MG63 (cell line): ENCODE measurements at places on chromosomes 13 and 19.

GRCh38 chr13:52405767-52406494, at the start of gene THSD1:
TSS of gene THSD1 (minus strand) at chr13:52406172. CDS start at chr13:52402600, 3,572 bp downstream.
- DNase-seq: peak; percentile 84

- no peak for DNase-seq
Measured at GRCh38 chr13:20513466-20513995, 12.1 kb downstream of the CRYL1 start.

DNA sequence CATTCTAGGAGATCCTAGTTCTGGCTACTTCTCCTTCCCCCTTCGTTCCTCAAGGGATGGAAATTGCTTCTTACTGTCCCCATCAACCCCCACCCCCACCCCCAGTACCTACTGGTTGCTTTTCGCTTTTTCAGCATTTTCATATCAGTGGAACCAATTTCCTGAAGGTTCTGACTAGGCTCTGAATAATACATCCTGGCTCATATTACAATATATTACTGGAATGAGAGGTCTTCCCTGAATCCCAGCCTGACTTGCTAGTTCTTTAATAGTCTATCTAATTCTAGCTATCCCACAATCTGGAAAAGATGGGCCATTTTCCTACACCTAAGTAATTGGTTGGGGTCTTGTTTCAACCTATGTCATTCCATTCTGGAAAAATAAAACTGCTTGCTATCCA, 207.4 kb downstream of the COG6 start:
- no peak for DNase-seq

DNA sequence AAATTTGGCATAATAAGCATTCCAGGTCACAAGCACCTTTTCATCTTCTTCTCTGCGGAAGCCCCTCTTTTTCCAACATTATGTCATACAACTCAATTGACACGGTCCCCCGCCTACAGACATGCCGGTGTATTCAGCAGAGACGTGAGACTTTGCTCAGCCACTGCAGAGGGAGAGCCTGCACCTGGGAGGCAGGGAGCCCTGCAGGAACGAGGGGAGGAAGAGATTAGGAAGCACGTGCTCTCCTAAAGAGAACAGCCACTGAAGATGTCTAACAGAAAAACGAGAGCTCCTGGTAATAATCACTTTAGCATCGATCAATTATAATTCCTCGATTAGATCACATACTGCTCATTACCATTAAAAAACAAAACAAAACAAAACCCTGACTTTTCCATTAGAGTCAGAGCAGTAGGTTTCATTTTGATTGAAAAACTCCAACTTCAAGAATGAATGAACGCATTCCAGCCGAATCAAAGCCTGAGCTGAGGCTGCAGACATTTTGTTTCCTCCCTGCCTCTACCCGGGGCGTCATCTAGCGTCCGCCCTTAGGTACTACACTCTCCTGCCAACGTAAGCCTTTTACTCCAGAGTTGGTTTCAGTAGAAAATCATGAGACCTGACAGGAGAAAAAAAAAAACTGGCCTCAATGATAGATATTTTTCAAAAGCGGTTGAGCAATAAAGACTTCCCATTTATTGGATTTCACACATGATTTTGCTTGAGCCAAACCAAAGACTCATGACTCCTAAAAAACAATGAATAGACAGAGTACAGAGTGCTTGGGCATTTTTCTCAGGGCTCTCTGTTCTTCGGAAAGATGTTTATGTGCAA, 194.5 kb downstream of the KATNAL1 start:
- DNase-seq: peak; percentile 61

DNA sequence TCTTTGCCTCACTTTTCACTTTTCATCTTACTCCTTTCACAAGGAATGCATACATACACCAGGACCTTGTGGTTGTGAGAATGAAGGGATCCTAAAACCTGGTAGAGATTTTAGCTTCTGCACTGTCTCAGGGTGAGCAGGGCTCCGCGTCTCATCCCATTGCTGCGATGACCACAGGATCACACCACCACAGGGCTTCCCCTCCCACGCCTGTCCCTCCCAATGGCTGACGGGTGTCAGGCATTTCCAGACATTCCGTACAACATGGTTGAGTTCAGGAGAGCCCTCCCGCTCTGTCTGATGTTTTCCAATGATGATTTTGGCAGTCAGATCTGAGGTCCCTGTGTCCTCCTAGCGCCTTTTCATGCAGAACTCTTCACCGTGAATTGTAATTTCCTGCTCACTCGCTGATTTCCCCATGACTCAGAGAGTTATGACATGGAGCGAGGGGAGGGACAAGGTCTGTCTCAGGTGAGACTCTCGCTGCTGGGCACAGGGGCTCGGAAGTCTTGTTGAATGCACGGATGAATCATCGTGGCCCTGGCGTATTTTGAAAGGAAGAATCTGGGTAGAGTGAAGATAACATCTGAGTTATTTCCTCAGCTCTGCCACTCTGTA, 102.8 kb downstream of the TEX29 start:
- no peak for DNase-seq

DNA sequence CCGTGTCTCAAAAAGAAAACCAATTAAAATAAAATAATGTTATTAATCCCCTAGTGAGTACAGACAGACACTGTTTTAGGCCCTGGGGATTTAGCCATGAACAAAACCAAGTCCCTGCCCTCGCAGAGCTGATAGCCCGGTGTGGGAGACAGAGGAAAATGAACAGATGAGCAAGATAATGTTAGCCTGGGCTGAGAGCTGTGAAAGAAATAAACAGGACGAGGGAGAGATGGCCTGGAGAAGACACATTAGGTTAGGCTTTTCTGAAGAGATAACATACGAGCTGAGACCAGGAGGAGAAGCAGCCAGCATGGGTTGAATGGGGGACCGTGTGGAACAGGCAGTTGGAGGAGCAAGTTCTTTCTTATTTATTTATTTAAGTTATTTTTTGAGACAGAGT, 9.0 kb downstream of the RELB start:
- DNase-seq: no peak

DNA sequence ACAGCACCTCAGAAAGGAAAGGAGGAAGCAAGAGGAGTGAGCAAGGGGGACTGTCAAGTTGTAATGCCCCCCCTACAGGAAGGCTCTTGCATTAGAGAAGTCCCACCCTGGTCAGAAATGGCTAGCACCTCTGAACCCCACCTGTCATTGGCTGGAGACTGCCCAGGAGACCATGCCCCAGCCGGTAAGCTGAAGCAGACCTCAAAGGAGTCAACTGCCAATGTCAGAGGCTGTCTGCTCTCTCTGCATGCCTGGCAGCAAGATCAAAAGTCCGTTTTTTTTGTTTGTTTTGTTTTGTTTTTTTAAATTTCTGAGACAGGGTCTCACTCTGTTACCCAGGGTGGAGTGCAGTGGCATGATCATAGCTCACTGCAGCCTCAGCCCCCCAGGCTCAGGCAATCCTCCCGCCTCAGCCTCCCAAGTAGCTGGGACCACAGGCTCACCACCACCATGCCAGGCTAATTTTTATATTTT, 8.1 kb upstream of the BCL3 start:
- peak; percentile 63 for DNase-seq

DNA sequence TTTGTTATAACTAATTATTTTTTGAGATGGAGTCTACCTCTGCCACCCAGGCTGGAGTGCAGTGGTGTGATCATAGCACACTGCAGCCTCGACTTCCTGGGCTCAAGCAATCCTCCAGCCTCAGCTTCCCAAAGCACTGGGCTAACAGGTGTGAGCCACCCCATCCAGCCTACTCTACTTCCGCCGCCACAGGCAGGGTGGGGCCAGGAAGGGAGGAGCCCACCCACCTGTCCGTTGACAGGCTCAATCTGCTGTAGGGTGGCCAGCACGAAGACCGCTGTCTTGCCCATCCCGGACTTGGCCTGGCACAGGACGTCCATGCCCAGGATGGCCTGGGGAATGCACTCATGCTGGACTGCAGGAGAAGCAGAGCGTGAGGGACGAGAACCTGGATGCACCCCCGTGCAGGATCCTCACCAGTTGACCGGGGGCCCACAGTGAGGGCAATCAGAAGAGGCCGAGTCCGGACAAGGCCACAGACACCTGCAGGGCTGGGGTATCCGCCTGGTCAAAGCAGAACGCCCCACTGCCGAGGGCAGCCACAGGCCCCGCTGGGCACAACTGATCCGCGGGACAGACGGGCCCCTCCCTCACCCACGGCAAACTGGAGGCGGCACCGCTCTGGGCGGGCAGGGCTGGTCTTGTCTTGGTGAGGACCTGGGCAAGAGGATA, 6.7 kb downstream of the DDX39A start:
- no peak for DNase-seq

- DNase-seq: no peak
Measured at GRCh38 chr13:106047859-106048258, 487.6 kb downstream of the EFNB2 start.

DNA sequence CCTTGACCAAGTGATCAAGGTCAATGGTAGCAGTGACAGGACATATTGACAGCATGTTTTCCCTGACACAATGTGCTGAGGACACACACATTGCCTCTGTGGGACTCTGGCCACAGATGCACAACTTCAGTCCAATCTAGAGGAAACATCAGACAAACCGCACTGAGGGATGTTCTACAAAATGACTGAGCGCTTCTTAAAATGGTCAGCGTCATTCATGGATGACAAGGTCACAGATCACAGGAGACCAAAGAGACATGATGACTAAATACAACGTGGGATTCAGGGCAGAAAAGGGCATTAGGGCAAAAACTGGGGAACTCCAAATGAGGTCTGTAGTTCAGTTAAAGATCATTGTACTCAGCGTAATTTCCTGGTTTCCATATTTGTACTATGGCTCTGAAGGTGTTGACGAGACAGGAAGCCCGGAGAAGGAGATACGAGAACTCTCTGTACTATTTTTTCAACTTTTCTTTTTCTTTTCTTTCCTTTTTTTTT, 20.6 kb downstream of the PBX4 start:
- DNase-seq: no peak

DNA sequence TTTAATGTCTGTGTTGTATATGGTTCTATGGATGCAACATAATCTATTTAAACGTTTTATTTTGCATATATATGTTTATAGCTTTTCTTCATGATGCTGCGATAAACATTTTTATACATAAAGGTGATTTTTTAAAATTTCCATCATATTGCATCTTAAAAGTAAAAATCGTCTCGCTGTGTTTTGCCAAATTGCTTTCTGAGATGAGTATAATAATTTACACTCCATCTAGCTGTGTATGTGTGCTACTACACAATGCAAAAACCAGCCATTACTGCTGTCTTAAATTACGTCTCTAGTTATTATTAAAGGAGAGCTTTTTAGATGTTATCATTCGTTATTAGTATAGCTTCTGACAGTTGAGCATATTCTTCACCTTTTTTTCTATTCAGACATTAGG, 37.2 kb downstream of the METTL21C start:
- DNase-seq: no peak

DNA sequence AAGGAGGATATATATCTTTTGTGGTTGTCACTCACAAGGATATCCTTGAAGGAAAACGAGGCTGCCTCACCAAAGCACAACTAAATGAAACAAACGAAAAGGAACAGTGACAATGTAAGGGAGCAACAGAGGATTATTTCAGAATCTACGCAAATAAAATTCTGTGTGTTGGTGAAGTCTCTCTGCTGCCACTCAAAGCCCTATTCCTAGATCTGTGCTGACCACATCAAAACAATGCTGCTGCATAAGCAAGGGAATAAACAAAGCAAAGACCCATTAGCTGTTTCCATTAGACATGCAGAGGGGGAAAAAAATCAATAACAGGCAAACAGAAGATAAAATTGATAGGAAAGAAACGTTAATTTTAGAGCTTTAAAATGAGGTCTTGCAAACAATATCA, 204.4 kb downstream of the MZT1 start:
- DNase-seq: no peak

DNA sequence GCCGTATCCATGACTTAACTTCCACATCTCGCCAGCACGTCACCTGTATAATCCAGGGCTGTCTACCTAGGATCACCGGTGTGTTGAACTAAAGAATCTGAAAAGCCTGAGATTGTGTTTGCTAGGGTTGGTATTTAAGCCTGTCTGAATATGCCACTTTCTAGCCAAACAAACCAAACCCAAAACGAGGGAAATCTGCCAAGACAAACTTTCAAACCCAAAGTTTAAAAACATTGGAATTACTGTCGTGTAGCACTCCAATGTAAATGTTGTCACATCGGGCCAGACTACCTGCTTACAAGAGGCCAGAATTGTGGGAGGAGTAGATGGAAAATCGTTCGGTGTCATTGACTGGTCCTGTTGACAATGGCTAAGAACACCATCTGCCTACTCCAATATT, 747.8 kb downstream of the EFNB2 start:
- no peak for DNase-seq

DNA sequence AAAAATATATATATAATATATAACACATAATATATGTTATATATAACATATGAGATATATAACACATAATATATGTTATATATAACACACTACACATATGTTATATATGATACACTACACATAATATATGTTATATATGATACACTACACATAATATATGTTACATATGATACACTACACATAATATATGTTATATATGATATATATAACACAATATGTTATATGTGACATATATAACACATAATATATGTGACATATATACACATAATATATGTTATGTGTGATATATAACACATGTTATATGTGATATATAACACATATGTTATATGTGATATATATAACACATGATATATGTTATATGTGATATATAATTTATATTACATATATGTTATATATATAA, 129.7 kb downstream of the CACNA1A start:
- DNase-seq: no peak

DNA sequence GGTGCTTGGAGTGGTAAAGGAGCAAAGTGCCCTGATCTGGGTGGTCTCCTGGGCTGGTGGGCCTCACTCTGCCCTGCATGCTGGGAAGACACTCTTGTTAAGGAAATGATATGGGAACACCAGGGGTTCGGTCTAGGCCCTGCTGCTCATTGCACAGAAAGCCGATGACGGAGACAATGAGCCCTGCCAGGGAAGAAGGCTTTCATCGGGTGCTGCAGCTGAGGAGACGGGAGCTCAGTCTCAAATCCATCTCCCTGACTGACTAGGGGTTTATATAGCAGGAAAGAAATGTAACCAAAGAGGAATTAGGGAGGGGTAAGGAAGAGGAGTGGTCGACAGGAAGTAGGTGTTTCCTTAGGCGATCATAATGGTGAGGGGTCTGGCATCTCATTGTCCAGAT, 253.4 kb downstream of the TEX29 start:
- no peak for DNase-seq

DNA sequence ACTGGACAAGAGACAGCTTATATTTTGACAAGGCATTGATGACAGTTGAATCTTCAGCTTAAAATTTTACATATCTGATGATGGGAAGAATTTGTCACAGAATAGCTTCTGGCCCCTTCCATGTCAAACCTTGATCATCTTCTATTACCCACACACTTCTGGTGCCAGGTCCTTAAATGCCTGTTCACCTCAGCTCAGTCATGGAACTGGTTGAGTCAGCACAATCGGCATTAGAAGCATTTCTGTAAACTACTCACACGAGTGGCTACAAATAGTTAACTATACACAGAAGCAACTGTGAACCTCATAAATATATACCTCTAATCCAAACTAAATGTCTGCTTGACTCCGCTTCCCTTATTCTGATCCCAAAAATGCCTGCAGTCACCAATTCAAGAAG, 161.2 kb downstream of the FOXO1 start:
- DNase-seq: no peak

- no peak for DNase-seq
Measured at GRCh38 chr19:7942981-7943443, 454 bp downstream of the TIMM44 start.
